ENCODE measurements at places on chromosomes 7 and 10.
A peak's percentile ranks its signal among the peaks of the same experiment; 100 is the strongest.

- no peaks in the 10 kb centered on the region for H3K27me3 ChIP-seq
- H3K4me3 ChIP-seq, result no peak overlapping the region
- DNase-seq, result no peak
- peaks cover 18% of the 10 kb centered on the region for H3K4me1 ChIP-seq
- H3K27ac ChIP-seq, result peak overlapping the region; percentile 77
- H3K36me3 ChIP-seq, result peaks cover 17% of the 10 kb centered on the region
Measured at GRCh38 chr10:75127471-75127870, 16.0 kb downstream of the SAMD8 start.

DNA sequence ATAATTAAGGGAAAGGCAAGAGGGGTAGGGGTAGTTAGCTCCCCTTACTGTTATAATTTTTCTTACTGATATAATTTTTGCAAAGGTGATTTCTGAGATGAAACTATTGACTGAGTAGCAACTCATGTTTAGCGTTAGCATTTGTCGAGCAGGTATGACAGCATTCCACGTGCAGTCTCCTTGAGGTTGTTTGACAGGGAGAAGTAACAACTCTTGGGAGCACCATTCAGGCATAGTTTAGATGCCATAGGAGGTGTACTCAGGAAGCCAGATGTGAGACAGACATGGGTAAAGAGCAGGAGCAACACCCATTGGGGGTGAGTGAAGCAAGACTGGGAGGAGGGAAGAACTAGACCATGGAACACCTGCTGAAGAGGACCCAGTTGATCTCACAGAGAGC, 96.6 kb upstream of the KLF6 start:
- no peak overlapping the region for H3K27ac ChIP-seq
- H3K36me3 ChIP-seq, result no peaks in the 10 kb centered on the region
- H3K4me1 ChIP-seq, result peaks cover 20% of the 10 kb centered on the region
- no peak for DNase-seq
- H3K4me3 ChIP-seq, result no peak overlapping the region
- no peaks in the 10 kb centered on the region for H3K27me3 ChIP-seq

GRCh38 chr7:113873554-113874151, 45.2 kb downstream of the PPP1R3A start:
- no peaks in the 10 kb centered on the region for H3K27me3 ChIP-seq
- H3K4me3 ChIP-seq, result no peak overlapping the region
- no peak for DNase-seq
- H3K27ac ChIP-seq, result no peak overlapping the region

DNA sequence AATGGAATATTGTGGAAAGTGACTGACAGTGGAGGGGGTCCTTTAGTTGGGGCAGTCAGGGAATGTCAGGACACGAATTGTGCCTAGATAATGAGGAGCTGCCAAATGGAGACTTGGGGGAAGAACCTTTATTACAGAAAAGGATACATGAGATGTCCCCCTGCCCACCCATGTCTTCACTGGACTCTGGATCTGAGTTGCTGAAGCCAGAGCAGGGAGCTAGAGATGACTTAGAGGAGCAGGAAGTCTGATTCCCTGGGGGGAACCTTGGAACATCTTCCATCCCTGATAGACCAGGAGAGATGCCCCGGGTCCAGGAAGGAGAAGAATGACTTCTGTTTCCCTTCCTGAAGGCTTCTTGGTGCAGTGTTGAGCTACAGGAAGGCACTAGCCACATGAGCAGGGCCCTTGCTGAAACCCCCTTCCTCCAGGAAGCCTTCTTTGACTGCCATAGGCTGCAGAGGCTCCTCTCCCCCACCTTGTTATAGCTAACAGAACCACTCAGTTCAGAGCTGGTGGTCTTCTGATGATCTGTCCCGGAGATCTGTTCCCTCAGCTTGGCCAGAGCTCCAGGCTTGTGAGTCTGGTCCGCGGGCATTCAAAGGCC, 747 bp upstream of the NEURL1 start:
- no peak overlapping the region for H3K27ac ChIP-seq
- peaks cover 9% of the 10 kb centered on the region for H3K27me3 ChIP-seq
- no peak for DNase-seq
- H3K4me1 ChIP-seq, result peaks cover 14% of the 10 kb centered on the region
- no peaks in the 10 kb centered on the region for H3K36me3 ChIP-seq

DNA sequence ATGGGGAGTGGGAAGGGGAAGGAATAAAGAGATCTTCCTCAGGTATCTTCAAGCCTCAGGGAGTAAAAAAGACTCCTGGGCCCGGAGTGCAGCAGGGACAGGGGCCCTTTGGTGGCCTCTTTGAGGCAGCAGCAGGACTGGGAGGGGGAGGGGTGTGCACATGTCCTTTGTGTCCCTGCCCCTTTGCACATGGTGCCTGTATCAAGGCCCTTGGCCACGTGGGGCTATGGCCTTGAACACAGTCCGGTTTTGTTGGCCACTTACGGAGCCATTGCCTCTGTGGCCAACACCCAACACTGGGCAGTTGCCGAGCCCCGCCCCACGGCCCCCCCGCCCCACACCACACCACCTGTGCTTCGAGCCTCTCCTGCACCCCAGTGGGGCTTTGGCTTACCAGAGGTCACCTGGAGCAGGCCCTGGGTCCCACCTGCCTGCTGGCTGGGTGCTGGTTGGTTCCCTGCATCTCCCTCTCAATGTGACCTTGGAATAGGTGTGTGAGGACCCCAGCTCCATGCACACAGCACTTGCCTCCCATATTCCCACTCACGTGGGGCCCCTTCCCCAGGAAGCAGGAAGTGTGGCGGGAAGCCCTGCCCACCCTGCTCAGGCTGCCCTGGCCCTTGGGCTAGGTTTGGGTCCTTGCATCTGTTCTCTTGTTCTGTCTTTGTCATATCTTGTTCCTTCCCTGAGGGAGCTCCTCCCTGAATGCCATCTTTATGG, 5.4 kb downstream of the SAP25 start:
- H3K36me3 ChIP-seq, result no peaks in the 10 kb centered on the region
- peaks cover 4% of the 10 kb centered on the region for H3K4me1 ChIP-seq
- peaks cover 4% of the 10 kb centered on the region for H3K27me3 ChIP-seq
- no peak for DNase-seq
- no peak overlapping the region for H3K27ac ChIP-seq
- no peak overlapping the region for H3K4me3 ChIP-seq

DNA sequence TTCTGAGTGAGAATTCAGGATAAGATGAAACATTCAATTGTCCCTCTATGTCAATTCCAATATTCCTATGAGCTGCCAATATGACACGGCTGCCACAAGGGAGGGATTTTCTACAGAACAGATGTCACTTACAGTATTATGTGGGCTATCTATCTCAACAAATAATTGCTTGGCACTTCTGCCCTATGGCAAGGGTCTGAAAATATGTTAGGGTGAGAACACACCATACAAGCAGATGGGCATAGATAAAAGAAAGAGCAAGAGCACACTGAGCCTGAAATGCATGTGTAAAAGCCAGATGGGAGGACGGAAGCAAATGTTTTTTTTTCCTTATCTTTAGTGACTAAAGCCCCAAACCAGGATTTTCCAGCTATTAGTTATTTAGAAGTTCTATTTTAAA, 70.1 kb upstream of the TFEC start:
- peaks cover 9% of the 10 kb centered on the region for H3K4me1 ChIP-seq
- H3K27me3 ChIP-seq, result no peaks in the 10 kb centered on the region
- H3K4me3 ChIP-seq, result no peak overlapping the region
- no peak for DNase-seq
- no peak overlapping the region for H3K27ac ChIP-seq
- no peaks in the 10 kb centered on the region for H3K36me3 ChIP-seq

DNA sequence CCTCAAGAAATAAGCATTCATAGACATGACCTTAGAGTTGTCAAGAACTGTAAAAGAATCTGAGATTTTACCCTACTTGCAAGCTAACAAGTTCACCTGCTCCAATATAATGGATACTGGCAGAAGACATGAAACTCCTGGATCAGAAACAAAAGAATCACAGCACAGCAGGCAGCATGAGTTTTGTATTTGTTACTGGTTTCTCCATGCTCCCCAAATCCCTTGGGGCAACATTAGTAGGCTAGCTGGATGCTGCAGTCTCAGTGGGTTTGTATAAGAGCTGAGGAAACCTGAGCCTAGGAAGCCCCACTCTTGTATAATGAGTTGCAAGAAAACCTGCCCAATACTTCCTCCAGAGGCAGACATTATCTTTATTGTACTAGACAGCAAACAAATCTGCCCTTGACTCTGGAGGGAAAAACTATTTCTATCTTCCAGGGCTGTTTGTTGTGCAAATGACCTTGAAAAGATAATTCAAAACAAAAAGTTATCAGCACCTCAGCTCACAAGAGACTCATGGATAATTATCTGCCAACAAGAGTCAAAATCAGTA, 64.8 kb downstream of the ABLIM1 start:
- no peaks in the 10 kb centered on the region for H3K27me3 ChIP-seq
- H3K27ac ChIP-seq, result no peak overlapping the region
- no peak for DNase-seq
- no peak overlapping the region for H3K4me3 ChIP-seq
- H3K36me3 ChIP-seq, result no peaks in the 10 kb centered on the region

DNA sequence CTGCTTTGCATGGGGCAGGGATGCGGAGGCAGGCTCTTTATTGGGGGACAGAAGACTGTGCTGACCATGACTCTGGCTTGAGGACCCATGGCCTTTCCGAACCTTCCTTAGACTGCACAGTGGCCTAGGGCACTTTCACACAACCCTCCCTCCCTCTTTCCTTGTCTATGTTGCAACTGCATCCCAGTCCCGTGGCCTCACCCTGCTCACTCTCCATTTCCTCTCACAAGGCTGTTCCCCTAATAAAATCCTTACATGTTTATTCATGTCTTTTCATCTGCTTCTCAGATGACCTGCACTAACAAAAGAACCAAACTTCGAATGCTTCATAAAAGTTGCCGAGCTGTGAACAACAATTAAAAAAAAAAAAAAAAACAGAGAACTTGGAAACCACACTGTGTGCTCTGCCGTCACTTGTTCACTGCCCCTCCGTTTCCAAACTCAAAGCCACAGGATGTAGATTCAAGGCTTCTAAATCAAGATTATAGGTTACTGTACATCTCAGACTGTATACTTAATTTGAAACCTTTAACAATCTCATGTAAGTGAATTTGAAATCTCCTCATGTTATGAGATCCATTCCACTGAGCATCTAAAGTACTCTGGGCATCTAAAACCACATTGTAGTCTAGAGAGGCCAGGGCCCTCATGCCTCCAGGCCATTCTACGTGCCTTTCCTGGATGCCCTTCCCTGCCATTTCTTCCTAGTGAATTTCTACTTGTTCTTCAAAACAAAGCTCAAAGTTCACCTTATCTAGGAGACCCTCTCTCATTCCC, 265.9 kb downstream of the SNX13 start:
- H3K27me3 ChIP-seq, result no peaks in the 10 kb centered on the region
- H3K27ac ChIP-seq, result peak overlapping the region; percentile 96
- H3K4me1 ChIP-seq, result peaks cover 35% of the 10 kb centered on the region
- no peaks in the 10 kb centered on the region for H3K36me3 ChIP-seq

DNA sequence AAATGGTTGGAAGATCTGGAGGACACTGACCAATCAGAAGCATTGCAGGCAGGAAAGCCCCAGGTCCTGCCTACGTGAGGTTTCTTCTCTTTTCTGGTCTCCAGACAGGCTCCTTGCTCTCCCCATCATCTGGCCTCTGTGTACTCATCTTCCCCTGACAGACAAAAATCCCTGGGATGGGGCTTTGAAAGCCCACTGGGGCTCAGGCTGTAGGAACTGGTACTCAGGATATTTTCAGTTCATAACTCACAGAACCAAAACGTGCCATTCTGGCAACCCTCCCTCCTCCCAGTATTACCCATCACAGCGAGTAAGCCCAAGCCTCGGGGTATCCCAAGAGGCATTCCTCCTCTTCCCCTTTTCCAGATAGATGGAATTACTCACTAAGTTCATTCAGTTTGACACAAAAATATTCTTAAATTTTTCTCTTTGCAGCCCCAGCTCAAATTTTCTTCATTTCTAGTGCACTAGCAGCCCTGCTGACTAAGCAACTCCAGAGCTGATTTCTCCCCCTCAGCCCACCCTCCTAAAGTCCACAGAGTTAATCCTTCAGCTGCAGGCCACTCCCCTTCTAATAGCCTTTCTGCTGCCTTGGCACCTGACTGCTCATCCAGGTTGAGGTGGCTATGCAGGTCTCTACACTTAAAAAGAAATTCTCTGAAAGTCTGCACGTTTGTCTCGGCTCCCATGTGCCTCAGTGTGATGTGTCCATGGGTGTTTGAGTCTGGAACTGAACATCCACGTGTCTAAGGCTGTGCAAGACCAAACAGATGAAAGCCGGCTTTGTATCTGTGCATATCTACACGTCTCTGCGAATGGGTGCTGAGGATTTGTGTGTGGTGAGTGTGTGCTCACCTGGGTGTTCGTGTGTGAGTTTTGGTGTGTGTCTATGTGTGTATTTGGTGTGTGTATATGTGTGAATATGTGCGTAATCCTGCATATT, 331.4 kb downstream of the CCSER2 start:
- no peak for DNase-seq
- H3K27me3 ChIP-seq, result no peaks in the 10 kb centered on the region
- H3K27ac ChIP-seq, result no peak overlapping the region
- no peaks in the 10 kb centered on the region for H3K4me1 ChIP-seq

DNA sequence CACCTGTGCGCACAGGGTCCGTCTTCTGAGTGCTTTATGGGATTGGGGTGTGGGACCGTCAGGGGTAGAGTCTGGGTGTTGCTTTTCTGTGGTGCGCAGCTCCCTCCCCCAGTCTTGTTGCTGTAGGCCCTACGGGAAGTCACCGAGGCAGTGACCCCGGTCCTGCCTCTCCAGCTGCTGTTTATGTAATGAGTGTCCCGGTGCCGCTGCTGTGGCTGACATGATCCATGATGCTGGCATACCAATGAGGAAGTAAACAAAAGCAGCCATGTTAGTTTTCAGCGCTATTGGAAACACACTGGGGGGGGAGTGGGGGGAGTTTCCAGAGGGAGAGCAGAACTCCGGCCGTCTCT, 1.1 kb downstream of the TRIM8 start:
- H3K27me3 ChIP-seq, result no peaks in the 10 kb centered on the region
- H3K4me3 ChIP-seq, result peak overlapping the region; percentile 80
- peak overlapping the region; percentile 94 for H3K27ac ChIP-seq

DNA sequence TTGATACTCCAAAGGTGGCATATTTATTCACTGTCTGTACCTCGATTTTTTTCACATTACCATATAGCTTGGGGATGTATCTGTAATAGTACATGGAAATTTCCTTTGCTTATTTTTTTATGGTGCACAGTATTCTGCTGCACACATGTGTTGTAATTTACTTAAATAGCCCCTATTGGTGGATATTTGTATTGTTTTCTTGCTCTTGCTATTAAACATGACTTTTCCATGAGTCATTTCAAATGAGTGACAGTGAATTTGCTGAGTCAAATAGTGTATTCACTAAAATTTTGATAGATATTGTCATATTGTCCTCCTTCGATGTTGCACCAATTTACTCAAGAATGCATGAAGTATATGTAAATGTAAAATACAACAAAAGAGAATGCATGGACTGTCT, 122.7 kb upstream of the STEAP4 start:
- no peak overlapping the region for H3K27ac ChIP-seq
- no peaks in the 10 kb centered on the region for H3K36me3 ChIP-seq
- no peaks in the 10 kb centered on the region for H3K4me1 ChIP-seq
- no peak for DNase-seq
- H3K4me3 ChIP-seq, result no peak overlapping the region
- H3K27me3 ChIP-seq, result no peaks in the 10 kb centered on the region

GRCh38 chr10:109327266-109327665, 596.0 kb downstream of the XPNPEP1 start:
- H3K4me1 ChIP-seq, result no peaks in the 10 kb centered on the region
- no peaks in the 10 kb centered on the region for H3K27me3 ChIP-seq
- H3K4me3 ChIP-seq, result no peak overlapping the region
- no peaks in the 10 kb centered on the region for H3K36me3 ChIP-seq

- H3K4me1 ChIP-seq, result no peaks in the 10 kb centered on the region
- no peak overlapping the region for H3K4me3 ChIP-seq
- no peaks in the 10 kb centered on the region for H3K36me3 ChIP-seq
- H3K27ac ChIP-seq, result no peak overlapping the region
Measured at GRCh38 chr10:130481076-130481930, 345.1 kb downstream of the GLRX3 start.

All from RWPE2 (cell line).